Activated CD4-positive, alpha-beta T cell treated with anti-CD3 and anti-CD28 coated beads, Interleukin-2, amount 10 ng/mL, durations not matched to agents 24 days and 14 days (primary cell): ENCODE measurements at places on chromosomes 7 and 10. TPM values are rescaled to one million over a fixed set of nuclear protein-coding genes. Genes with fewer than 3 reads are reported as not detected.

C1QL3 gene
- 0.21 TPM in 1 of 2 replicates, not detected in the other for total RNA-seq

TMEM225B gene
- 0.50 and 0.61 TPM in 2 replicates for total RNA-seq

DNA sequence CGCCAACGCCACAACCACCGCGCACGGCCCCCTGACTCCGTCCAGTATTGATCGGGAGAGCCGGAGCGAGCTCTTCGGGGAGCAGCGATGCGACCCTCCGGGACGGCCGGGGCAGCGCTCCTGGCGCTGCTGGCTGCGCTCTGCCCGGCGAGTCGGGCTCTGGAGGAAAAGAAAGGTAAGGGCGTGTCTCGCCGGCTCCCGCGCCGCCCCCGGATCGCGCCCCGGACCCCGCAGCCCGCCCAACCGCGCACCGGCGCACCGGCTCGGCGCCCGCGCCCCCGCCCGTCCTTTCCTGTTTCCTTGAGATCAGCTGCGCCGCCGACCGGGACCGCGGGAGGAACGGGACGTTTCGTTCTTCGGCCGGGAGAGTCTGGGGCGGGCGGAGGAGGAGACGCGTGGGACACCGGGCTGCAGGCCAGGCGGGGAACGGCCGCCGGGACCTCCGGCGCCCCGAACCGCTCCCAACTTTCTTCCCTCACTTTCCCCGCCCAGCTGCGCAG lies 424 bp downstream of the EGFR start:
- no peaks in the 10 kb centered on the region for H3K4me1 ChIP-seq
- no peaks in the 10 kb centered on the region for H3K36me3 ChIP-seq
- H3K27me3 ChIP-seq, result peaks cover 71% of the 10 kb centered on the region
- no peak for DNase-seq
- H3K4me3 ChIP-seq, result peak overlapping the region; percentile 46
- H3K27ac ChIP-seq, result no peak overlapping the region

DNA sequence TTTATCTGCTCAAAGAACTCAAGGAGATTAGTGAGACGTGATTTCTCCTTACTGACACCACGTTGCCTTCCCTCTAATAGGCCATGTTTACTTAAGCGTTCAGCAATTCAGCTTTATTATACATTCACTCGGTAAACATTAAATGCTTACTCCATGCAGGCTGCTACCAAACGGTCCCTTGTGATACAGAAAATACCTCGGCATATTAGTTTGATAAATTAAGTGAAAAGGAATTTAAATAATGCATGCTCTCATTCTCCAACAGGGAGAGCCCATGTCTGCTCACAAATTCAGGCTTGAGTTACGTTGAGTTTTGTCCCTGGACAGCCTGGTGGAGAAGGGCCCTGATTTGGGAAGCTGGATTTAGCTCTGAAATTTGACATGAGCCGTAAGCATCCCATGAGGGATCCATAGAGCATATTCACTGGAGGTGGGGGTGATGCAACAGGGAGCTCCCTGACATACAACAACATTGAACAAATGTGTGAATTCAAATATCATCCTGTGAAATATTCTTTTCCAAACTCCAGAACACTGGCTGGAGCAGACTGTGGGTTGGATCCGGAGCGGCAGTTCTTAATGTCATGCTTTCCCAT lies 86.3 kb downstream of the TBXAS1 start:
- H3K27ac ChIP-seq, result no peak overlapping the region
- no peaks in the 10 kb centered on the region for H3K36me3 ChIP-seq
- no peak overlapping the region for H3K4me3 ChIP-seq
- peak; percentile 47 for DNase-seq

DNA sequence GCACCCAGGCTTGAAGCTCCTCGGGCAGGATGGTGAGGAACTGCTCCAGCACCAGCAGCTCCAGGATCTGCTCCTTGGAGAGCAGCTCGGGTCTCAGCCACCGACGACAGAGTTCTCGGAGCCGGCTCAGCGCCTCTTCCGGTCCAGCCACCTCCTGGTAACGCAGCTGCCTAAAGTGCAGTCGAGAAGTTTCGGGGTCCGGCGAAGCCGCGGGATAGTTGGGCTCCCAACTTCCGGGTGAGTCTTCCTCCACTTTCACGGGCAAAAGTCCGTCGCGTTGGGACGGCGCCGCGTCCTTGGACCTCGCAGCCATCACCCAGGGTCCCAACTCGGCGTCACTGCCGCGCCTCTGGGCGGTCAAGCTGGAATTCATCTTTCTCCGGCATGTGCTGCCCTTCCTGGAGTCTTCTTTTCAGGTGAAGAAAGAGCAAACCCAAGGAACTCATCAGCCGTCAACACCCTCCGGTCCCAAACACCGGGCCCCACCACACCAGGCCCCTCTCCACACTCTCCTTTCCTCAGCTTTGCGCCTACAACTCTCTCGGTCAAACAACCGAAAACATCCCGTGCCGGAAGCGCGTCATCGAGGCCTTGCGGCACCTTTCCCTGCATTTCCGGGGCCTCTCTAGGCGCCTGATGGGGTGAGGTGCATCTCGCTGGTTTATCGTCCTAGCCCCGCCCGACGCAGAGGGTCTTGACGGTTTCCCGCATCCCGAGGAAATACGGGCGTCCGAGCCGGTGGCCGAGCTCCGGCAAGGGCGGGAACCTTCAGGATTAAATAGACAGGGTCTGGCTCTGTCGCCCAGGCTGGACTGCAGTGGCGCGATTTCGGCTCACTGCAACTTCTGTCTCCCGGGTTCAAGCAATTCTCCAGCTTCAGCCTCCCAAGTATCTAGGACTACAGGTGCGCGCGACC lies at the start of gene ZNF394:
ZNF394 (minus strand) TSS at position 561 of the 916 bp plus-strand sequence; CDS start at position 373, 188 bp downstream.
- H3K4me1 ChIP-seq, result peaks cover 18% of the 10 kb centered on the region
- peak within 1 kb of the TSS; percentile 99 for H3K27ac ChIP-seq
- peak within 1 kb of the TSS; percentile 97 for H3K4me3 ChIP-seq
- peak; percentile 97 for DNase-seq
- no peaks in the 10 kb centered on the region for H3K27me3 ChIP-seq
- peaks cover 48% of the 10 kb centered on the region for H3K36me3 ChIP-seq

DNA sequence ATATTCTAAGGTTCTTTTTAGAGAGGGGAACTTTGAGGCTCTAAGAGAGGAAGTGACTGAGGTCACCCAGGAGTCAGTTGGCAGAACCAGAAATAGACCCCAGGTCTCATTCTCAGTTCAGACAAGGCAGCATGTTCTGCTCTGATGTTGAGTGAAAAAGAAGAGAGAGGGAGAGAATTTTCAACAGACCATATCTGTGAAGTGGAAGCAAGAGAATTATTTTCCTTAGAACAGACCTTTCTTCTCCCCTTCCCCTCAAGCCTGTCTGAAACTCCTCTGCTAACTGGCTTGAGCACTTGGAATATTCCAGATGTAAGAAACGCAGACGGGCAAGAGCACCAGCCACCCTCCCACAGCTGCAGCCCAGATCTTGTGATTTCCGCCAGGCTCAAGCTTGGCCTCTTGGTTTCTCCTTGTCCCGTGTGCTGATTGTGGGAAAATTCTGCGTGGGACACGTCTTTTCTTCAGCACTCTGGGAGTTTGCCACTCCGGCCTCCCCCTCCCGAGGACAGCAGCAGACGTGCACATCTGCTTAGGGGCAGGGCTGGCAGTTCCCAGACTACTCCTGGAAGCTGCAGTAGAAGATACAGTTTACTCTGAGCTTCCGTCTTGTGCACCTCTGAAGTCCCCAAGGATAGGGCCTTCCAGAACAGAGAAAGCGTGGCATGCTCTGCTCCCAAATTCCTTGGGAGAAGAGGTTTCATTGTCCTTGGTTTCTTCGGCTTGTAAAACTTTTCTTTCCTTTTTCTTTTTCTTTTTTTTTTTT lies 22.7 kb upstream of the IKZF1 start:
- peak; percentile 62 for DNase-seq
- H3K4me3 ChIP-seq, result peak overlapping the region; percentile 62
- peaks cover 38% of the 10 kb centered on the region for H3K4me1 ChIP-seq
- peak overlapping the region; percentile 49 for H3K27ac ChIP-seq

DNA sequence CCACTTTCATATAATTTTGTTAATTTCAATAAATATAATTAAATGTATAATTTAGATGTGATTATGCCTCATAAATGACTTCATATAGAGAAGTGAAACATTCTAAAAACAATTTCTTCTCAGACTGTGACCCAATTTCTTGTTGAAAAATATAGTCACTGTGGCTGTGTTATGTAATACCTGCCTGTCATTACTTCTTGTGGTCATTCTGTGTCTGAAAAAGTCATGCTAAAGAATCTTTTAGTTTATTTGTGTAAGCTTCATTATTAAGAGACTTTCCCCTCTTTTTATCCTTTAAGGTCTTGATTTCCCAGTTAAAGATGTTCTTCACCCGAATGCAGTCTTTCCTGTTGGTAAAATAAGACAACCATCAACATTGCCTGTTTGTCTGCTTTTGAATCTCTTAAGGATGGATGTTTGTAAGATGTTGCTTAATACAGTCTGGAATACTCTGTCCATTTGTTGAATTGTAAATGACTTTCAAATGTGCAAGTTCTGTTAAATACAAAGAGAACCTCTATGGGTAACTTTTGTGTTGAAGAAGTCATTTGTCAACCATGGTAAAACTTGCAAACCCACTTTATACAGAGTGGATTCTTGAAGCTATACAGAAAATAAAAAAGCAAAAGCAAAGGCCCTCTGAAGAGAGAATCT lies 16.0 kb downstream of the KAT6B start:
- H3K27ac ChIP-seq, result no peak overlapping the region
- H3K4me1 ChIP-seq, result peaks cover 12% of the 10 kb centered on the region
- H3K36me3 ChIP-seq, result peaks cover 41% of the 10 kb centered on the region
- no peak overlapping the region for H3K4me3 ChIP-seq

HYAL4 gene
- not detected in 2 replicates for total RNA-seq

CLRN3 gene
- not detected in 2 replicates for total RNA-seq

DNA sequence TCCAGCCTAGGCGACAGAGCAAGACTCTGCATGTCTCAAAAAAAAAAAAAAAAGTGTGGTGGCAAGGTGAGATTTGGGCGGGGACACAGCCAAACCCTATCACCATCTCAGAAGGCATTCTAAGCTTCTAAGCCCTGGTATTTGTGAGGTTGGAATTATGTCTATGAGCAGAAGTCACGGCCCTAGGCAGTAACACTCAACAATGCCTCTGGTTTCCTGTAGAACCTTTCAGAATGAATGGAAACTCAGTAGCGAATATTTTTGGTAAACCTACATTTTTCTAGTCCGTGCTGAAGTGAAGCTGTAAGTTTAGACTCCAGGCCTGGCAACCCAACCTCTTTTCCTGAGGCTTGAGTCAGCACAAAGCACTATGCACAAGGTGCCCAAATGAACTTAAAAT lies 88.3 kb downstream of the FAM107B start:
- H3K4me1 ChIP-seq, result peaks cover 19% of the 10 kb centered on the region
- H3K27me3 ChIP-seq, result no peaks in the 10 kb centered on the region
- H3K27ac ChIP-seq, result no peak overlapping the region
- H3K4me3 ChIP-seq, result no peak overlapping the region

DNA sequence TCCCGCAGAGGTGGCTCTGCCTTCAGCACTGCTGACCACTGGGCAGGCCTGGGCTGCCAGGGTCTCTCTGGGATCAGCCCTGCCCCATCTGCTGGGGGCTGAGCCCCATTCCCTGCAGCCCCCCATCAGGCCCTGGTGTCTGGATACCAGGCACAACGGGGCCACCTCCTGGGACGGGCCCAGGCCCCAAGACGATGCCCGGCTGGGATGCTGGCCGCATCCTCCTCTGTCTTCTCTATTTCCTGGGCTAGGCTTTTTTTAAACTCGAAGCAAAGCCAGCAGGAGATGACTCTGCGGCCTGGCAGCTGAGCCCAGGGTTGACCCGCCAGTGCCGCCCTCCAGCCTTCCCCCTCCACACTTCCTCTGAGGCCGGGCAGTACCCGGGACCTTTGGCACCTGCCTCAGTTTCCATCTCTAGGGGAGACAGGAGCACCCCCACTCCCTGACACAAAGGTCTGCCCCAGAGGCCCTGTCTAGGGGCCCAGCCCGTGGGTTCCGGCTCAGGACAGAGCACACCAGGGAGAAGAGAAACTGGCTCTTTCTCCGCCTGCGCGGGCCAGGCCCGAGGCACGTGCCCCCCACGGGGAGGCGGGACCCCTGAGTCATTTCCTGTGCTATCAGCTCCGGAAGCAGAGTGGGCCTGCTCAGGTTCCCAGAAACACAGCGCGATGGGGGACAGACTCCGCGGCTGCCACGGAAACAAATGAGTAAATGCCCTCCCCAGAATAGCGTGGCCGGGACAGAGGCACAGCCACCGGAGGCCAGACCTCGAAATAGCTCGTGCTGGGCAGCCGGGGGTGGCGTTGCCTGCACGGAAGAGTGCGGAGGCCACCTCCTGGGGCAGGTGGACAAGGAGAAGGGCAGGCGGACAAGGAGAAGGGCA lies 84.6 kb upstream of the PDGFA start:
- peaks cover 45% of the 10 kb centered on the region for H3K4me1 ChIP-seq
- H3K36me3 ChIP-seq, result peaks cover 31% of the 10 kb centered on the region
- peak; percentile 97 for DNase-seq
- peak overlapping the region; percentile 96 for H3K4me3 ChIP-seq

GRCh38 chr10:90917238-90917967 lies 3.5 kb downstream of the ANKRD1 start:
- H3K27me3 ChIP-seq, result peaks cover 36% of the 10 kb centered on the region
- no peak overlapping the region for H3K4me3 ChIP-seq
- no peaks in the 10 kb centered on the region for H3K36me3 ChIP-seq
- H3K27ac ChIP-seq, result no peak overlapping the region

GSTO2 gene
- 0.77 and 1.3 TPM in 2 replicates for total RNA-seq

TMEM254 gene
- 13.1 and 14.8 TPM in 2 replicates for total RNA-seq

DNA sequence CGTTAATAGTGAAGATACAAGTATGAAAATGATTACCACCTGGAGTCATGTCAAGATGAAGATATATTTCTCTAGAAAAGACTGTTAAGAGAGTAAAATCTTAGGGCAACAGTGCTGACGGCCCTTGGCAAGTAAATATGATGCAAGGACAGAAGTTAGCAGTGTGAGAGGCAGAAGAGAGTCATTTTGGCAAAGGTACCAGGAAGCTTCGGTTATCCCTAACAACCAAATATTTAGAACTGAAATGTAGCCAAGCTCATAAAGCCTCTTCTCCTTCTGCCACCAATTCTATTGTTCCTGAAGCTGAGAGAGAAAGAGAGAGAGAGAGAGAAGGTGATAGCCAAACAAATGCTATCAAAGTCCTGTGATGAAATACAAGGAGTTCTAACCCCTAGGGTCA lies 109.6 kb downstream of the MACC1 start:
- no peaks in the 10 kb centered on the region for H3K36me3 ChIP-seq
- H3K4me1 ChIP-seq, result peaks cover 7% of the 10 kb centered on the region
- H3K27ac ChIP-seq, result no peak overlapping the region
- H3K4me3 ChIP-seq, result no peak overlapping the region

DNA sequence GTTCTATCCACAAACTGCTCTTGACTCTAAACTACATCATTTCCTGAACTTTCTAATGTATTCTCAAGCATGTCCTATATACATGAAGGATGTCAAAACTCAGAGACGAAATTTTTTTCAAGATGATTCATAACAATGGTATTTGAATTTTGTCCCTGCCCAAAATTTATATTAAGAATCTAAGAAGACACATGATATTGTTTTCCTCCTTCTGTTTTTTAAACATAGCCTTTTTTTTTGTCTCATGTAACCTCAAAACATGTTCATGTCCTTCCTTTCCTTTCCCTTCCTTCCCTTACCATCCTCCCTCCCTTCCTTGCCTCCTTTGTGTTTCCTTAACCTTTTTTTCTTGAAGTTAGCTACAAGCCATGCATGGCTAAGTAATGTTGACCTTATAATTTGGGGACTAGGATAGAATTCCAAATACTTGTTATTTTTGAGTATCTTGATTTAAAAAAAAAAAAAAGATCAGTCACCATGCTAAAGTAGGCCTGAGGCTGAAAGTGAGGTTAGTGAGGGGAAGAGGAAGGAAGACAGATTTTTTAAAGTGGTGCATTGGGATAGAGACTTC lies 163.0 kb downstream of the SUGCT start:
- no peaks in the 10 kb centered on the region for H3K27me3 ChIP-seq
- H3K27ac ChIP-seq, result no peak overlapping the region
- no peak for DNase-seq
- H3K4me3 ChIP-seq, result no peak overlapping the region
- no peaks in the 10 kb centered on the region for H3K36me3 ChIP-seq
